ENCODE measurements at places on chromosomes 5 and 9.

- peak; percentile 44 for DNase-seq
Measured at GRCh38 chr5:103258957-103259704, 568 bp downstream of the MACIR start.

DNA sequence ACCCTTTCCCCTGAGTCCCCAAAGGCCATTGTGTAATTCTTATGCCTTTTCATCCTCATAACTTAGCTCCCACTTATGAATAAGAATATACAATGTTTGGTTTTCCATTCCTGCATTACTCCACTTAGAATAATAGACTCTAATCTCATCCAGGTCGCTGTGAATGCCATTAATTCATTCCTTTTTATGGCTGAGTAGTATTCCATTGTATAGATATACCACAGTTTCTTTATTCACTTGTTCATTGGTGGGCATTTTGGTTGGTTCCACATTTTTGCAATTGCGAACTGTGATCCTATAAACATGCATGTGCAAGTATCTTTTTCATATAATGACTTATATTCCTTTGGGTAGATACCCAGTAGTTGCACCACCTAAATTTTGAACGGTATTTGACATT lies 101.5 kb downstream of the SEMA5A start:
- DNase-seq = no peak

GRCh38 chr5:43075319-43076293 lies 35.5 kb upstream of the ANXA2R start:
- no peak for DNase-seq

DNA sequence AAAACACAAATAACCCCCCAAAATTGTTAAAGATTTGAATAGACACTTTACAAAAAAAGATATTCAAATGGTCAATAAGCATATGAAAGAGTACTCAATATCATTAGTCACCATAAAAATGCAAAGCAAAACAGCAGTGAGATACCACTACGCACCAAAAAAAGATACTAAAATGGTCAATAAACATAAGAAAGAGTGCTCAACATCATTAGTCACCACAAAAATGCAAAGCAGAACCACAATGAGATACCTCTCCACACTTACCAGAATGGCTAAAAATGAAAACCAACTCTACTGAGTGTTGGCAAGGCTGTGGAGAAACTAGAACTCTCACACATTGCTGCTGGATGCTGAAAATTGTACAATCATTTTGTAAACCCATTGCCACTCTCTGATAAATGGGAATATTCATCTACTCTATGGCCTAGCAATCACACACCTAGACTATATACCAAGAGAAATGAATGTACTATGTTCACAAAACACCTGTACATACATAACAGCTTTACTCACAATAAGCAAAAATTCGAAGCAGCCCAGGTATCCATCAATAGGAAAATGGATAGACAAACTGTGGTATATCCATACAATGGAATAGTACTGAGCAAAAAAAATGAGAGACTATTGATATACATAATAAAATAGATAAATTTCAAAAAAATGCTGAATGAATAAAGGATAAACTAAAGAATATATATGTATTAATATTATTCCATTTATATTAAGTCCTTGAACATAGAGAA lies 205.0 kb upstream of the DAPK1 start:
- DNase-seq = no peak

GRCh38 chr5:61275841-61276240 lies 56.2 kb upstream of the ZSWIM6 start:
- no peak for DNase-seq

DNA sequence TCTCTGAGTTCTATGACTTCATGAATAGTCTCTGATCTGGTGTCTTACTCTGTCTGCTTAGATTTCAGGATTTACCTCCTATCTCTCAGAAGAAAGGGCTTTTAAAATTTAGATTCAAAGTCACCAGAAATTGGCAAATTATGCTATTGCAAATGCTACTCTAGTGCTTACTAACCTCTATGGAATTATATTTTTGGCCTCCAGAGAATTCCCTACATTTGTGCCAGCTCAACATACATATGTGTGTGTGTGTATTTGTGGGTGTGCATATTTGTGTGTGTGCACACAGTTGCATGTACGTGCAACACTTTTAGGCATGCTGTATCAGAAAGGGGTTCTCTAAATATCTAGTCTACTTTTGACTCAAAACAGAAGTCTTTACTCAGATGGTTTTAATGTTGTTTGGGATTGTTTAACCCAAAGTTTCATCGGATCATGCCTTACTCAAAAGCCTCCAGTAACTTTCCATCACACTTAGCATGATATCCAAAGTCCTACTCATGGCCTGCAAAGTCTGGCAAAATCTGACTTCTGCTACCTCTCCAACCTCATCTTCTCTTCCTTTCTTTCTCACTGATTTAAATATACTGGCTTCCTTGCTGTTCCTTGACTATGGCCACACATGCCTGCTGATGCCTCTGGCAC lies 147.6 kb upstream of the NR3C1 start:
- no peak for DNase-seq

DNA sequence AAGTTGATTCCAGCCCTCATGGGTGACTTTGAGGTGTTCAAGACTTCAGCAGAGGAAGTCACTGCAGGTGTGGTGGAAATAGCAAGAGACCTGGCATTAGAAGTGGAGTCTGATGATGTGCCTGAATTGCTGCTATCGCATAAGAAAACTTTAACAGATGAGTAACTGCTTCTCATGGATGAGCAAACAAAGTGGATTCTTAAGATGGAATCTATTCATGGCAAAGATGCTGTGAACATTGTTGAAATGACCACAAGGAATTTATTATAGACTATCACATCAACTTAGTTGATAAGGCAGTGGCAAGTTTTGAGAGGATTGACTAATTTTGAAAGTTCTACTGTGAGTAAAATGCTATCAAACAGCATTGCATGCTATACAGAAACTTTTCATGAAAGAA lies 17.1 kb upstream of the POU4F3 start:
- DNase-seq = no peak

- no peak for DNase-seq
Measured at GRCh38 chr5:148060881-148061280, 2.9 kb upstream of the SPINK5 start.

DNA sequence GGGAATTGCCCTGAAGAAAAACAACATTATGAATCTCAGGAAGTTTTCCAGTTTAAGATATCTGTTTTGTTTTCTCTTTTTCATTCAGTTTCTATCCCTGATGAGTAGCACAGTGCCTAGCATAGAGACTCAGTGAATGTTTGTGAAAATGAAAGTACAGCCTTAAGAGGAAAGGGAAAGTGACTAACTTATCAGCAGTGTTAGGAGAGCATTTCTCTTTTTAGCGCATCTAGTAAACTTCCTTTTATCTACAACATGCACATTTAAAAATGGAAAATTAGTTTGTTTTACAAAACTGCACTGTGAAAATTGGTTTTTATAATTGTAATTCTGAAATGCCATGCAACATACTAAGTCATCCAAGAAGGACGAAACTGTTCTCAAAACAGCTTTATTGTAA lies 110.8 kb downstream of the SMARCA2 start:
- no peak for DNase-seq

DNA sequence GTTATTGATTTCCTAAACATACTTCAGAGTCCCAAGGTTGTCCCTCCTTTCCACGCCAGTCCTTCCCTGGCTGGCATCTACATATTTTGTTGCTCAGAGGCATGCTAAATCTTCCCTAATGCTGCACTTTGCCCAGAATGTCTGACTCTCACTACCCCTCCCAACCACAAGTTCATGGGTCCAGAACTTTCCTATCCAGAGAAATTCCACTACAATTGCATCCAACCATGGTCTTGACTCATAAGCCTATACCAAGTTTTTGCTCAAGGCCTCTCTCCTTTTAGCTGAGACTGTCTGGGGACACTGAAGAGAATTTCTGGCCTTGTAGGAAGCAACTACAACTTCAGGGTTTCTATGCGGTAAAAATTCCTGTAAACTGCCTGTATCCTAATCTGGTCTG lies 206.3 kb downstream of the BNC2 start:
- no peak for DNase-seq

GRCh38 chr9:99682870-99683269 lies 138.8 kb upstream of the NR4A3 start:
- no peak for DNase-seq

- no peak for DNase-seq
Measured at GRCh38 chr5:72280581-72281069, 39.4 kb downstream of the MRPS27 start.

DNA sequence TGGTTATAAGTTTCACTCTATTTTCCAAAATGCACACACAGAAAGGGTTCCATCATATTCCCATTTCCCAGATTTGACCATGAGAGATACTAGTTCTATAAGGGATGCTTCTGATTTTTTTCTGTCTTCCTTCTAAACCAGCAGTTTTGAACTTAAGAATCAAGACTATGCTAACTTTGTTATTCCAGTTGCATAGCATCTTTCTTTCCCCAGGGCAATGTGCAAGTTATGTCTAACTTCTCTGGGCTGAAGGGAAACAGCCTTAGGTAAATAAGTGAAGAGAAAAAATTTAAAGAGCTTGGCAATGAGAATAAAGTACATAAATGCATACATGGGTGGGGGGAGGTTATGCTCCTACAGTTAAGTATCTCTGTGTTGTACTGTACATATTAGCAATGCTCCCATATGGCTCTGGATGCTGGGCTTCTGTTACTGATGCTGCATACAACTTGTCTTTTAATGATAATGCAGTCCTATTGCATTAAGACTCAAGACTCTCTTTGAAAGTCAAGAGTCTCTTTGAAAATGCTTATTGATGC lies 125.8 kb upstream of the SLC12A2 start:
- no peak for DNase-seq

GRCh38 chr5:161372682-161373344 lies 173.7 kb downstream of the GABRB2 start:
- no peak for DNase-seq

DNA sequence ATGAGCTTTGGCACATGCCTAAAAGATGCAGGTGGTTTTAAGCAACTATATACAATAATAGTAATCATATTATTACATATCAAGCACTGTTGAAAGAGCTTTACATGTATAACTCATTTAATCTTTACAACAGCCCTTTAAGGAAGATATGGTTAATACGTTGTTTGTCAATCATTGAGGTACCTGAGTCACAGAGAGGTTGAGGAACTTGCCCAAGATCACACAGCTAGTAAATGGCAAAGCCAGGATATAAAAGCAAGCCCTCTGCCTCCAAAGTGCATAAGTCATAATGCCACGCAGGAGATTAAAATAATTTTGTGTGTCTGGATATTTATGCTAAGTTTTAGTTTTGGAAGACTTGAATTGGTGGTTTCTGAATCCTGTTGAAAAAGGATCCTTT lies 90.2 kb downstream of the DAPK1 start:
- DNase-seq = no peak

- DNase-seq = no peak
Measured at GRCh38 chr9:98471185-98471584, 215.7 kb upstream of the TBC1D2 start.

DNA sequence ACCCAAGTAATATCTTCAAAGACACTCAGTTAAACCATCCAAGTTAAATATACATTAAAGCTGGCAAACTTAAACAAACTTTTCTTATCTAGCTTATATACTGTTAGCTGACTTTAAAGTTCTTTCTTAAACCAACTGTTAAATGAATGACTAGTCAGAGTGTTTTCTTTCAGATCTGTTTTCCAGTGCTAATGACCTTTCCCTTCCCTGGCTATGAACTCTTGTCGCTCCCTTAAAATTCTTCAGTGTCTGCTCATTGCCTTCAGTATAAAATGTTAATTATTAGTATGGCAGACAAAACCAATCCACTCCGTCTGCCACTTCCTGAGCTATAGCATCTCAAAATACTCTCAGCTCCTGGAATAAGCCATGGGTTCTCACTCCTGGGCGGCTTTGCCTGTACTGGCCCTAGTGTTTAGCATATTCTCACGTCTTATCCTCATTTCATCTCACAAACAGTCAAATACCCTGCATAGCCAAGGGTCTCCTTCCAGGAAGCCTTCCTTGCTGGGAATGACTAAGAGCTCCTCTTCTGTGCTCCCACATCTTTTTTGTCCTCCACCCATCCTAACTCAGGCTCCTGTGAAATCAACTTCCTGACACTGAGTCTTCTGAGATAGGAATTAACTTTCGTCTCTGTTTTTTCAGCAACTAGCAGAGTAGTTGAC lies 87.7 kb downstream of the VCAN start:
- no peak for DNase-seq

DNA sequence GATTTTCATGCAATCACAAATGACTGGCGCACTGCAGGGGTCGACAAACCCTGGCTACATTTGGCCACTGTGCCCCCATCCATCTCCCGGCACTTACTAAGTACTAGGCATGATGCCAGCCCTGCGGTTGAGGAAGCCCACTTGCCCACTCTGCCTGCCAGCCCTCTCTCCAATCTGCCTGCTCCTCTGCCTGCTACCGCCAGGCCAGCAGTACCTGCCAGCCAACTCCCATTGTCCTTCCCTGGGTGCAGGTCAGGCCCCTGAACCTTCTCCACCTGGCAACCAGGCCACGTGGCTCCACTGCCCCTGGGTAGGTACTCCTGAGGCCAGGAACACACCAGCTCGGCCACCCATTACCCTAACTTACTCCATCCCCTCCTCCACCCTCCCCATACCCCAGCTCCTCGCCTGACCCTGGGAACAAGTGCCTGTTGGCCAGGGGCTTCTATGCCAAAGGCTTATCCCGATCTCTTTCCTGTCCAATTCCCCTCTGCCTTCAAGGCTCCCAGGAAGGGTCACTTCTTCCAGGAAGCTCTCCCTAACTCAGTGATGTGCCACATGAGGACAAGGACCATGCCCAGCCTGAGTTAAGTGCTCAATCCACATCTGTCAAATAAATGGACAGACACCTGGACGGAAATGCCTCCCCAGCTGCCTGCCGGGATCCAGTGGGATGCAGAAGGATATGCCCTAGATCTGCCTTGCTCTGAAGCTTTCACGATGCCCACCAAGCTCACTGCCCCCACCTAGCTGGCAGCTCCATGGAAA lies 6.6 kb downstream of the EEIG1 start:
- no peak for DNase-seq

DNA sequence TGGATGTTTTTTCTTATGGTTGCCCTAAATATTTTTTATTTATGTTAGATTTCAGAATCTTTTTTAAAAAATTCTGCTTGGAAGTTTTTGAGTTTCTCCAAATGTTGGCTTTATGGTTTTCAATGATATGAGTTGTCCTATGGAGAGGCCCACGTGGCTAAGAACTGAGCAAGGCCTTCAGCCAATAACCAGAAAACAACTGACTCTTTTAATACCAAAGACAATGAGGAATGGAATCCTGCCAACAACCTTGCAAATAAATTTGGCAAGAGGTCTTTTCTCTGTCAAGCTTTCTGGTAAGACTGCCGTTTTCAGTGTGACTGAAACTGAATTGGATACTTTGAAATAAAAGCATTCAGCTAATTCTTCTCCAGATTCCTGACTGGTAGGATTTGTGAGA lies 1740.1 kb upstream of the WWC1 start:
- DNase-seq = no peak
